Hematopoietic multipotent progenitor cell treated with erythropoietin and hydrocortisone succinate and interleukin-3 and kit ligand, for 15 days (in vitro differentiated cells): ENCODE measurements at places on chromosomes 4 and X.
A peak's percentile ranks its signal among the peaks of the same experiment; 100 is the strongest.

DNA sequence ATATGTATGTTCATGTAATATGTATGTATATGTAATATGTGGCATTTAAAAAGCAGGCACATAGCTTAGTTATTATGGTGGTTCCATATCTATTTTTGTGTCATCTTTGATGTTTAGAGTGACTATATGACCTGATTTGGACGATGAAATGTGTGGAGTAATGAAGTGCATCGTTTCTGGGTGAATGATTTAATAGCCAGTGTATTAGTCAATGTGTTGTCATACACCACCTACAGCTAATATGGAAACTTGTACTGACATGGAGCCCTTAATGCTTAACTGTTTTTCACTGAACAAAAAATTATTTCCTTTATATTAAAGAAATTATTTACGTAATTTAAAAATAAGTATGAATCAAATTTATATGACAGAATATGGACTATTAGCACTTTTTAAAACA, 292.3 kb upstream of the FSTL5 start:
- DNase-seq: no peak

- no peak for DNase-seq
Observed at GRCh38 chrX:116142976-116143375, 27.6 kb upstream of the AGTR2 start.

GRCh38 chr4:153933915-153934687, 145.2 kb upstream of the SFRP2 start:
- no peak for DNase-seq

GRCh38 chr4:145295547-145295946, 115.2 kb upstream of the OTUD4 start:
- no peak for DNase-seq

DNA sequence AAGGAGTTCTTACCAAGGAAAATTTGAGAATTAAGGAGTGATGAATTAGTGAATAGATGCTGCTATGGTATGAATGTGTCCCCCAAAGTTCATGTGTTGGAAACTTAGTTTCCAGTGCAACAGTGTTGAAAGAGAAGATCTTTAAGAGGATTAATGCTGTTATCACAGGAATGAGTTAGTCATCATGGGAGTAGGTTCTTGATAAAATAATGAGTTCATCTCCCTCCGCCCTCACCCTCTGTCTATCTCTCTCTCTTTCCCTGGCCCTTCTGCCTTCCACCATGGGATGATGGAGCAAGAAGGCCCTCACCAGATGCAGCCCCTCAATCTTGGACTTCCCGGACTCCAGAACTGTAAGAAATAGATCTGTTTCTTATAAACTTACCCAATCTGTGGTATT, 38.3 kb upstream of the KLHL8 start:
- DNase-seq: no peak

DNA sequence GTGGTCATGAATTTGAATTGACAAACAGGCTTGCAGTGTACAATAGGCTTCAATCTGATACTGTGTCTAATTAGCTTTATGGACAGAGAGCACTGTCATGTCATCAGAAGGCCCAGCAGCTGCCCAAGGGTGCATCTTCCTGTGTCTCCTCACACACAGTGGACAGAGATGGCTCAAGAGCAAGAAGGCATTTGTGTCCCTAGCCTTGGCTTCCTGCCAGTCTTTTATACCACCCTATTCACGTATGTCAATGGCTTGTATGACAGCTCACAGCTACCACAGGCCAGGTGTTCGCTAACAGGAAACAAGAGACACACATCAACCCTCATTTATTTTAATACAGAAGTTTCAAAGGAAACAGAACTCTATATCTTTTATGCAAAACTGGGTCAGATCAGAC, 874.0 kb upstream of the AGA start:
- DNase-seq: no peak

GRCh38 chr4:149706942-149707341, 108.7 kb downstream of the IQCM start:
- DNase-seq: no peak

- DNase-seq: no peak
Observed at GRCh38 chr4:55021214-55021613, 104.2 kb downstream of the KDR start.

- no peak for DNase-seq
Observed at GRCh38 chr4:38993683-38994082, 38.5 kb downstream of the TMEM156 start.

DNA sequence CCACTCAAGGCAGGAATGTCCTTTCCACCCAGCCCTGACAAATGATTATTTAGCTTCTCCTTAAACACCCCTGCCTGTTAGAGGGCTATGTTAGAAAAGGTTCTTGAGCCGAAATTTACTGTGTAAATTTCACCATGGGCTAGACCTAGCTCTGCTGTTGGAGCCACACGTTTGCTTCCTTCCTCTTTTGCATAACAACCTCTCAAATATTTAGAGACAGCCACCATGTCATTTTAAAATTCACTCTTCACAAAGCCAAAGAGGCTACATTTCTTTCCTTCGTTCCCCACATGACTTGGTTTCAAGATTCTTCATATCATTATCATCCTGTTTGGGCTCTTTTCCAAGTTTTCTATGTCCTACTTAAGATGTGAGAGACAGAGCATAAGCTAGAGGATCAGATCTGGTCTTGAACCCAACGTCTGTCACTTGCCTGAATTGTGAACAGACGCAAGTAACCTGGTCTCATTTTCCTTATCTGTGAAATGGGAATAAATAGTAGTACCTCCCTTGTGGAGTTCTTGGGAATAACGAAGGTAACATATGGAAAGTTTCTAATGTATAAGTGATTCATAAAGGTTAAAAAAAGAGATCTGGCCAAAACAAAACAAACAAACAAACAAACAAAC, 6.7 kb downstream of the DOCK11 start:
- peak; percentile 22 for DNase-seq

GRCh38 chr4:28744066-28744465, 1883.4 kb downstream of the STIM2 start:
- no peak for DNase-seq

DNA sequence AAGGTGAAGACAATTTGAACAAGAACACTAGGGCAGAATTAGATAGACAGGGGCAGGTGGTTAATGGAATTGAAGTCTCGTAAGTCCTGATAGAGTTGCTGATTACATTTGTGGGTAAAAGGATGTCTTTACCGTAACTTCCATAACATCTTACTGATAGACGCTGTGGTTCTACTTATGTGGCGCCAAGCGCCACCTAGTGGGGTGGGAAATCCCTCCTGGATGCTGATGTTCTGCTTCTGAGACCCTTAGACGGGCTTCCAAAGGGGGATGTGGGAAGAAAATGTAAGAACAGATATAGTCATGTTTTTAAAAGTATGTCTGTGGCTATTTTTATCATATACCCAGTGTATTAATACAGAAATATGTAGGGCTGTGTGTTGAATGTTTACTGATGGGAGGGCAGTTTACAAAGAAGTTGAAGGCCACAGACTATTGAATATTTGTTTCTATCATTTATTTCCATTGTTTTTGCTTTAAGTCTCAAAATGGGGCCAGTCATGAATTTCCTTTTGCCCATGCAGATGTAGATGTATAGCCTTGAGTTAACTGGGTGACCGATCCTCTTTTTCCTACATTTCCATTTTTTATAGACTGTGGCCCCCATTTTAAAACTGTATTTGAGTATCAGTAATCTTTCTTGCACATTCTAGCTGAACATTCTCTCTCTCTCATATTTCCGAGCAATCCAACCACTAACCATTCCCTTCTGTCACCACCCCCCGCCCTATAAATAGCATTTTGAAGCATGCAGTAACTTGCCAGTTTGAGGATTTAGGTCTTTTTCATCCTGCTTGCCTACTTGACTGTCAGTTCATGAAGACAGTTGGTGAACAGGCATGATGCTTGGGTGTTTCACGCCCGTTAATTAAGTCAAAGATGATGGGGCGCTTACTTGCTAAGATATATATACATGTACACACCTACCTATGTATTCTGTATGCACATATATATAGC, 12.1 kb upstream of the TLR8 start:
- DNase-seq: no peak

GRCh38 chr4:113457886-113458285, 303.7 kb downstream of the CAMK2D start:
- no peak for DNase-seq

DNA sequence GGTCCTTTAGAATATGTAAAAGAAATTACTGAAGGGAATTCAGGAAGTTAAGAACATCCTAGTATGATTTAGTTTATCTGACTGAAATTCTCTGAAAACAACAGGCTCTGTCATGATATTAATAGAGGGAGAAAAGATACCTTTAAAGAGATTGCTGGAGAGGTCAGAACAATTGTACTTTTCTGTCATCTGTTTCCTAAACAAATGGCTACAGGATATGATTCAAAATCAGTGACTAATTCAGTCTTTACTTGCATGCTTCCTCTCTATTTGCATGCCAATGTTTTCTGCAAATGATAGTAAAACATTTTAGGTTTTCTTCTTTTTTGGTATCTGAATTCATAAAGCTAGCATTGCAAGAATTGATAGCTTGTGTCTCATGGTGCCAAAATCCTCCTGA, 616.7 kb upstream of the PCDH7 start:
- DNase-seq: no peak

GRCh38 chr4:56222514-56222913, 164.8 kb downstream of the AASDH start:
- no peak for DNase-seq

DNA sequence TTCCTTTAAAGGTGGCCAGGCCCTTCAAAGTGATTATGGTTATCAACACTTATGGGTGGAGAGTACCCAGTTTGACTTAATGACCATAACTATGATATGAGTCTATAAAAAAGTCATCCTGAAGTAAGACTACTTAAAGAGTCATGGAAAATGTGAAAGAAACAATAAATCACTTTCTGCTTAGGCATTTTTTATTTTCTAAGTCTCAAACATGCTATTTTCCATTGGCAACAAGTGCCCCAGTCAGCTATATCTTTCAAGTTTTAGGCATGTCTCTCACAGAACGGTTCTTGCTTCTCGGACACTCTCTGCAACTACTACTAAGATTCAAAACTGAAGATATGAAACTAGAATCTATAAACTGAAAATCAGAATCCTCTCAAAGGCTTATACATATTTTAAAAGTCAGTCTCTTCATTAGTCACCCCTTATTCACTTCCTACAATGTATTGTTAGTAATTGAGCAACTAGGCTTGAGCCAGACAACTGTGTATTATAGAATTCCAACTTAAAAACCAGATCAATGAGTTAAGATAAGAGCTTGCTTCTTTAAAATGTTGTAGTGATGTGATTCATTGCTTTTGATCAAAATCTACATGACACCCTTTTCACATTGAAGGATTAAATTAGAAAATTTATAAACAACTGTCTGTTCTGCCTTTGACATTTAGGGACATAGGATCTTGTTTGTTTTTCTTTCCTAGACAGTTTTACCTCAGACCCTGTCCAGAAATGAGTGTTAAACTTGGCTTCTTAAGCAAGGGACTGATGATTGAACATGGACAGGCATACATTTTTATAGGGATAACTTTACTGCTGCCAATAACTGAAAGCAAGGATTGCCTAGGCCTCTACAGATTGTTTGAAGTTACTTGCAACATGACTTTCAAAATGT, 2.9 kb downstream of the ANTXR2 start:
- no peak for DNase-seq

GRCh38 chr4:5747738-5748375, 36.9 kb downstream of the EVC start:
- no peak for DNase-seq

DNA sequence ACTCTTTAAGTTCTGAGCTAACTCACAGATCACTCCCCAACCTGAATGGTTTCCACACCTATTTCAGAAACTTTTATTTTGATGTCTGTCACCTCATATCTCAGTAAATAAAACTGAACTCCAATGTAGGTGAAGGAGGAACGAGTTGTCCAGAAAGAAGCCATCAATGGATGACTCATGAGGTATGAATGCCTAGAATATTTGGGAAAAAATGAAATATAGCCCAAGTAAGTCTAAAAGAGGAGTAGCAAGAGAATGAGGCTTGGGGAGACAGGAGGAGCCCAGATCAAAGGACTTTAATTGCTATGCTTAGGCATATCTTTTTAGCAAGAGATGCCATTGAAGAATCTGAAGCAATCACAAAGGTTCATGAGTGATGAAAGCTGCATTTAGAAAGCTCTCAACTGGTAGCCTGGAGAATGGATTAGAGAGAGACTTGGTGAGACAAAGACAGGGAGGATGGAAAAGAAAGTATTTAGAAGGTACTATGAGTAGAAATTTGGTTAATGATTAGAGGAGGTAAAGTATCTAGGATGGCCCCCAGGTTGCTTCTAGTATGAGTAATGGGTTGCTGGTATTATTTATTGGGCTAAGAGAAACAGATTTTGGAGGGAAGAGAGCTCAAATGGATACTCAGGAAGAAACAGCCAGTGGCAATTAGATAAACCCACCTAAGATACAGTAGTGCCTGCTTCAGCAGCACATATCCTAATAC, 39.4 kb downstream of the NOCT start:
- DNase-seq: no peak

- peak; percentile 73 for DNase-seq
Observed at GRCh38 chr4:7103031-7103606, 35.3 kb upstream of the GRPEL1 start.

DNA sequence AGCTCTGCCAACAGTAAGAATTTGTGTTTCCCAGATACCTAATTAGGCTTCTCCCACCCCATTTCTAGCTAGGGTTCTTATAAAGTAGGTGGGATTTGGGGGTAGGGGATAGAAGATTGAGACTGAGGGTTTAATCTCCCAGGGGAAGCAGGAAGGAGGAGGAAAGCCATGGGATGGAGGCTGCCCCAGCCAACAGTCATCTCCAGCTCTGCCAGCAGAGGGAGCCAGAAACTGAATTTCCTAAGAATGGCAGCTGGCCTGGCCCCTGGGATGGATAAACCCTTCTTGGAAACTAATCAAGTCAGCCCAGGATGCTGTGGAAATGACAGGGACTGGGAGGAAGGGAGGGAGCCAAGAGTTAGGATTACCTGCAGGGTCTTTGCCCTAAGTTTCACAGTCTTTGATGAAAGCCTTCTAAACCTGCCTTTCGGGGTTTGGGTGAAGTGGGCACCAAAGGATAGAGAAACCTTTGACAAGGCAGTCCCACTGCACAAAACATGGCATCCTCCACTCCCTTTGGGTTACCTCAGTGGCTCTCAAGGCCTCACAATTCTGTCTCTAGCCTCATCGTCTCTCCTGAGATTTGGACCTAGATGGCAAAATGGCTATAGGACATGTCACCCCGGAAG, 6.7 kb upstream of the ERCC6L start:
- DNase-seq: peak; percentile 41

- no peak for DNase-seq
Observed at GRCh38 chrX:20011608-20012007, 20.7 kb upstream of the BCLAF3 start.

- DNase-seq: no peak
Observed at GRCh38 chr4:151568966-151569365, 160.0 kb downstream of the FHIP1A start.

DNA sequence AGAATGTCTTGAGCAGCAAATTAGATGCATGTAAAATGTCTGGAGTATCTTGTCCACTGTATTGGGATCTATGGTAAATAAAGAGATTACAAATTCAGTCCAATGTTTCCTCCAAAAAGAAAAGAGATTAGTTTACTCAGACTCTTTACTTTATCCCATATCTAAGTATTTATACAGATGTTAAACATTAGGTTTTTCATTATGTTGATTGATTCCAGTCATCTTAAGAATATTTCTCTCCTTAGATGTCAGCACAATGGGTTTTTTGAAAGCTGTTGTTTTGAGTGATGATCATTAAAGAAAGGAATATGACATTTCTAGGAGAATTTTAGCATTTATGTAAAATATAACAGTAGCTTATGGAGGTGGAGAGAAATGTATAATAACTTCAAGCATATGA, 938.9 kb downstream of the C4orf33 start:
- no peak for DNase-seq
